ENCODE measurements at places on chromosomes 3 and 15.

DNA sequence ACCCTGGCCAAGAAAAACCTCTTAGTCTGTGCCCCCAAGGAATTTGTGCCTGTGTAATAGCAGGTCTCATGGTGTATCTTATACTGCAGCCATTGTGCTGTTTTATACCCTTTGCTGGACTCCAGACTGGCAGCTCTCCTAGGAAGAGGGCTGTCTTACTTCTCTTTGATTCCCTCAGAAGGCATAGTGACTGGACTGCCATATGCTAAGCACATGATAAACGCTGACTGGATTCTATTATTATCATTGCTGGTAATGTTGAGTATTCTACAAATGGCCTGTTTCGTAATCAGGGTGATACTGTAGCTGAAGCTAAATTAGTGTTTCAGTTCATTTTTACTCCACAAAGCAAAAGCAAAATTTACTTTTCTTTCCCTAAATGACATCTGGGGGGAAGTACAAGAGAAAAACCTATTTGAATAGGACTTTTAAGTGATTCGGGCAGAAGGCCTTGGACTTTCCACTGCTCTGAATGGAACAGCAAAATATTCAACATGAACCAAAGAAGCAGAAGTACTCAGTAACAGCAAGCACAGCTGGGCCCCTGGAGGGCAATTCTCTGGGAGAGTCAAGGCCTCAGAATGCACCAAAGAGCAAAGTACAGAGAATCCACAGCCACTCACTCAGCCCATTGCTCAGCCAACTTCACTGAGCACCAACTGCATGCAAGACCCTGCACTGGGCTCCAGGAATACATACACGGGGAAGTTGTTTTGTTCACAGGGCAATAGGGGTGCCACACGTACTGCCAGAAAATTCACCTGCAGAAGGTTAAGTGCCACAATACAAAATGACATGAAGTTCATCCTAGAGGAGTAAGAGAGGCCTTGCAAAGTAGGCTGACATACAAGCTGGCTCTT is 7.9 kb upstream of the BCL2A1 start:
- no peak for DNase-seq

- no peak for DNase-seq
These were observed 161.8 kb upstream of the IQSEC1 start for GRCh38 chr3:13235079-13235478.

- no peak for DNase-seq
These were observed 1.2 kb downstream of the ROBO2 start for GRCh38 chr3:77040926-77041722.

DNA sequence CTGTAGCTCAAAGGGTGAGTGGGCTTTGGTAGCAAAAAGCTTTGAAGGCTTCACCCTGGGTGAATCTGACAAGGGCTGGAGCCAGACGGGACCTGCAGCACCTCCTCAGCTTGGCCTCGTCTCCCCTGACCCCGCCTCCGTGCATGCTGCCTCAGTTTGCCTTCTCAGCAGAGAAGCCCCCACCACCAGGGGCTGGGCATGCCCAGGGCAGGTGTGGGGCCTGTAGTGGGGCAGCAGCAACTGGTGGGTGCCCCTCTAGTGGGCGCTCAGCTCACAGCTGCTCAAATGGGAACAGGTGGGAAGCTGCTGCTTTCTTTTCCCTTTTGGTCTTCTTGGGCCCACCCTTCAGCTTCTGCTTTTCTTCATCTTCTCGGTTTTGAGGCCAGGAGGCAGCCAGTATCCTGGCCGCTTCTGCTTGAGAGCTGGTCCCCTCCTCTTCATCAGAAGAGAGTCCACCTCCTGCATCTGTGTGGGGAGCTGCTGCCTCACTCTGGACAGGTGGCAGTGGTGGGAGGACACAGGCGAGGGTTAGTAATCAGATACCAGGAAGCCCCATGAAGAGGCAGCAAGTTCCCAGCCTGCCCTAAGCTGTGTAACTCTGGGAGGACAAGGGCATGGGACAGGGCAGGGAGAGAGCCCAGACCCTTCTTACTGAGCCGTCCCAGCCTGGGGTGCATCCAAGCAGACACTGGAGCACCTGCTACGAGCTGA is 21.0 kb downstream of the TMEM43 start:
- no peak for DNase-seq

DNA sequence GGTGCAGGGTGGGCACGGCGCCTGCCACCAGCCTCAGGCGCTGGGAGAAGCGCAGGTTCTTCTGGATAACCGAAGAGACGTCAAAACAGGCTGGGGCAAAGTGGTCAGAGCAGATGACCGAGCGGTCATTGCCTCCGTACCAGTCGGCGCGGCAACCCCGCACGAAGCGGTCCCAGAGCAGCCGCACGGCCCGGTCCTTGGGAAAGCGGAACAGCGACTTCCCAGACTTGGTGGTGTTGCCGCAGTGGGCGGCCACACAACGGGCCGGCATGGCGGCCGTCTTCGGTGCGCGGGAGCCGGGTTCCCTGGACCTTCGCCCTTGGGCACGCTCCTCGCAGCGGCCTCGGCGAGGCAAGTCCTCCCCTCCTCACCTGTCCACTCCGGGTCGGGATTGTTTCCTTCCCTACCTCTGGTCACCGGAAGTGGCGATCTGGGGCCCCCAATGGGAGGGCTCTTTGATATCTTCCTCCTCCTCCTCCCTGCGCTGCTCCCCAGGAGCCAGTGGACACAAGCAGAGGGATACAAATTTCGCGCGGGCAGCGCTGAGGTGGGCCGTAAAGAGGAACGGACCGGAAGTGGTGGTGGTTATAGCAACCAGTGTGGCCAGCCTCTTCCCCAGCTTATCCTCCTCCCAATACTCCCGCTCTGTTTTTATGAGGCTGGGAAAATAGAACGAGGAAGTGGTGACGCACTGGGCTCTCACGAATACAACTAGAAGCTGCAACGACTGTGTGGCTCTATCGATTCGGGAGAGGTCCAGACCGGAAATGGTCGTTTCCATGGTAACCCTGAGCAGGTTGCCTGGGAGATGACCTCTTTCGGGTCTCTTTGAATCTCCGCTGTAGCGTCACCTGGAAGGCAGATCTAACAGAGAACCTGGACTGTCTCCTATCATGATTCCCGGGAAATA is at the start of the genes LRRC49 and THAP10:
Gene LRRC49, plus strand, starts transcription at position 825 of the 910 bp plus-strand sequence. Its CDS starts 69 bp downstream, at position 894.
Gene THAP10, minus strand, starts transcription at position 432 of the 910 bp plus-strand sequence. Its CDS starts 161 bp downstream, at position 271.
- DNase-seq = no peak

DNA sequence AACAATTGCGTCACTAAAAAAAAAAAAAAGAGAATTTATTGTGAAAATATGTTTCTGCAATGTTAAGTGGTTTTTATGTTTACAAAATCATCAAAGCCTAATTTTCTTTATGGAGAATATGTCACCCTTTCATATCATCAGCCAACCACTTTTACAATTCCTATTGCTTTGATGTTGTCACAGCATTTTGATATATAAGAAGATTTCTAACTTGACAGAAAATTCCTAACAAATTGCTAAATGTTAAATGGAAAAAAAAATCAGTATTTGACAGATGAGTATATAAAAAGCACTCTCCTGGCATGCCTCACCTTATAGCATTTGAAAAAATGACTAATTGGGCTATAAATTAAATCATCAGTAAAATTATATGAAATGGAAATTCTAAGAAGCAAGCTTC is 1457.3 kb upstream of the ALCAM start:
- no peak for DNase-seq

GRCh38 chr15:88897456-88898194 is 2.3 kb upstream of the HAPLN3 start:
- DNase-seq = peak; percentile 66

GRCh38 chr3:107271787-107272387 is 105.4 kb upstream of the CCDC54 start:
- DNase-seq = no peak

GRCh38 chr3:188881954-188882641 is 289.7 kb upstream of the TPRG1 start:
- no peak for DNase-seq

GRCh38 chr3:174441588-174442301 is 417.4 kb upstream of the NAALADL2 start:
- no peak for DNase-seq

DNA sequence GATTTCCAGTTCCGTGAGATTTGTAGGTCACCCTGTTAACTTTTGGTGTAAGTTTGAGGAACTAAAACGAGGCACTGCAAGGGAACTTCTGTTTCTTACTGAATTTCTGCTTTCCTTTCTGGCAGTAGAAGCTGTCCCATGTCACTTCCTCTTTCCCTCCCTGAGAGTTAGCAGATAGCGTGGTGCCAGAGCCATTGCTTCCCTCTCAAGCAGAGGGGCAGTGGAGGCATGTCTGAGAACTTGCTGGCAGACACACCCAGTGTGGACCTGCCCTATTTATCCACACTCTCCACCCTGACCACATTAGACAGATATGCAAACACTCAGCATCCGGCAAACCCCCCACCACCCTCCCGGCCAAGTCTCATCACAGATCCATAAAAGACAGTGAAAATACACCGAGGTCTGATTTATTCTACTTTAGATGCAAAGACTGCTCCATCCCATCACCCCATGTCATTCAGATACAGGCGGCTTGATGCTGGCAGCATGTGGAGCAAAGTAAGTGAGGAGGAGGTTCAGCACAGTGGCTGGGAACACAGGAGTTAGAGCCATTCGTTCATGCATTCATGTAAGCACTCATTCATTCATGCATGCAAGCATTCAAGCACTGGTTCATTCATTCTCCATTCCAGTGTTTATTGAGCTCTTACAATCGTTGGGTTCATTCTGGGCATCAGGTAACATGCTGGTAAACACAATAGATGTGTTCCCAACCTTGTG is 324.7 kb downstream of the SHQ1 start:
- no peak for DNase-seq

GRCh38 chr3:149660462-149660861 is 2.6 kb upstream of the WWTR1 start:
- DNase-seq = no peak

DNA sequence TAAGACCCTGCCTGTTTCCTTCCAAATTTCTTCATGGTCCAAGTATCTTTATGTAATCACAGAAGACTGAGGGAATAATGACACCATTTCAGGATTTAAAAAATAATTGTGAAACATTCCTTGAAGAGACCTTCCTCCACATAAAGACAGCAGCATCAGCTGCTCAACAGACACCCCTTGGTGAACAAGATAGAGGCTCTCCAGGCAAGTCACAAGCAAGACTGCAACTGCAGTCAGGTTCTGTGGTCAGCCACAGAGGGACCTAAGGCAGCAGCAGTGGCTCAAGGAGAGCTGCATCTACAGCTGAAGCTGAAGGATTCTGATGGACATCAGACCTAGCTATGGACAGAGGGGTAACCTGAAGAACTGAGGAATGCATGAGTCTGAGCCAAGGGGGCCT is 97.2 kb upstream of the C3orf80 start:
- no peak for DNase-seq

GRCh38 chr3:124676236-124676635 is 54.0 kb upstream of the UMPS start:
- no peak for DNase-seq

GRCh38 chr15:75551091-75551490 is 28.0 kb downstream of the PTPN9 start:
- no peak for DNase-seq

DNA sequence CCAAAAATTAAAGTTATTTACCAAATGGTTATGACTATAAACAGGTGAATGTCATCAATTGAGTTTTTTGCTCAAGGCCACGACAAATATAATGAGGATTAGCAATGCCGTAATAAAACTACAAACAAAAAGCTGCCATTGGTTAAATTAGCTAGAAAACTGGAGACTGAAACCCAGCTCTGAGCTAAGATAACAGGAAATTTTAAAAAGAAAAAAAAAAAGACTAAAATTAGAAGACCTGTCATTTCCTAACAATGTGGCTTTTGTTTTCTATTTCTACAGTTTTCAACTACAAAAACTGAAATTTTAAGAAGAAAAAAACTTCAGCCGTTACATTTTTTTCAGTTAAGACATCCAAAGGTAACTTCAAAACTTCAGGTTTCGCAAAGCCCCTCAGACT is 9.7 kb downstream of the SLC12A6 start:
- no peak for DNase-seq

- no peak for DNase-seq
These were observed 2.7 kb downstream of the TTC21A start for GRCh38 chr3:39110041-39110639.

DNA sequence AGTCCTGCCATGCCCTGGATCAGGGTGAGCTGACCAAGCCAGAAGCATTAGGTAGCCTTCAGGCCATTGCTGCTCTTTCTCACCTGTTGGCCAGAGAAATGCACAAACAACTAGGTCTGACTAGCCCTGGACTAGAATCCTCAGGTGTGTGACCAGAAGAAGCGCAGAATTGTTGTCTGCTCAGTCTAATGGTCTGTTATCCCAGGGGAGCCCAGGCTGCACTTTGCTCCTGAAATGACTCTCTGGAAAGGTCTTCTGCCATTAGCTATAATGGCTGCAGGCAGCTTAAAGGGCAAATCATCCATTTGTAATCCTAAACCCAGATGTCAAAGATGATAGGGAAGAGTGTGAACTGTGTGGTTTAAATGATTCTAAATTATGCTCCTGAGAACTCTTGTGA is 246.1 kb downstream of the NFKBIZ start:
- no peak for DNase-seq

DNA sequence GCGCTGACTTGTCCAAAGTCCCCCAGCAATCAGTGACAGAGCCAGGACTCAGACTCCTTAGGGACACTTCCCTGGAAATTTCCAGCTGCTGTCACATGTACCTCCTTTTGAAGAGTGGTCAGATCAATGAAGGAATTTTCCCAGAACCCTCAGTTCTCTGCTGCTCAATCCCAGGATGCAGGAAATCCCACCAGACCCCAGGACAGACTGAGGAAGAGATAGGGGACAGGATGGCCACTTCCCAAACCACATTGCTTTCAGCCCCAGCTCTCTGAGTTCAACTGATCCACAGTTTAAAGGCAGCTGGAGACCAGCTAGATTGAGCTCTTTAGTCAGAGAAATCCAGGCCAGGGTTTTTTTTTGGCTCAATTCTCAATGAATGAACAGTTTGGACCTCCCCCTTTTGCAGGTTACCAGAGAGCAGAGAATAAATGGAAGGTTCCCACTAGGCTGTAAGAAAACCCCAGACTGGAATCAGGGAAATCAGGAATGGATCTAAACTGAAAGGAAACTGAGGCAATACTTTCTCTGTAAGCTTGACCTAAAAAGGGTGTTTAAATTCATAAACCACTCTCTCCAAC is 1.5 kb downstream of the CYP1A1 start:
- no peak for DNase-seq

- no peak for DNase-seq
These were observed 13.7 kb downstream of the FAM107A start for GRCh38 chr3:58563386-58564035.

DNA sequence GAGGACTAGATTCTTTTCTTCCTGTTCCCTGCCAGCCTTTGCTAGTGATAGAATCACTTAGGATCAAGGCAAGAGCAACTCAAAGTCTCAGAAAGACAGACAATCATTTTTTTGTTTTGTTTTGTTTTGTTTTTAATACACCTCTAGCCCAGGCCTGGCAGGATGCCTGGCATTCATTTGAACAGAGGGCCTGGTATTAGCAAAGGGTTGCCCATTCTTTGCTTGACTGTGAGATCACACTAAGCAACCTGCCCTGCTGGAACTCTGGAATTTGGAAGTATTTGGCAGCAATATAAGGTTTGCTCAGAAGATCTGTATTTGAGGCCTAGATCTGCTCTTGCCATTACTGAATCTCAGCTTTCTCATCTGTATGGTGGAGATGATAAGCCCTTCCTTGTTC is 21.8 kb upstream of the ATP13A5 start:
- DNase-seq = no peak

- DNase-seq = no peak
These were observed 376.6 kb upstream of the NAALADL2 start for GRCh38 chr3:174482541-174482940.

GRCh38 chr3:159798951-159799350 is 189.7 kb upstream of the IL12A start:
- DNase-seq = no peak

- no peak for DNase-seq
These were observed 20.8 kb downstream of the DPH3 start for GRCh38 chr3:16243706-16244490.

All from activated T-helper 1 cell treated with Interleukin-2 at 50 U/mL for 16 hours (primary cell).